PC-9 (cell line): ENCODE measurements at places on chromosomes 13 and 19. TPM values are rescaled to one million over a fixed set of nuclear protein-coding genes. Genes with fewer than 3 reads are reported as not detected.

- DNase-seq = no peak
Observed at GRCh38 chr13:21121616-21122015, 54.7 kb downstream of the SKA3 start.

DNA sequence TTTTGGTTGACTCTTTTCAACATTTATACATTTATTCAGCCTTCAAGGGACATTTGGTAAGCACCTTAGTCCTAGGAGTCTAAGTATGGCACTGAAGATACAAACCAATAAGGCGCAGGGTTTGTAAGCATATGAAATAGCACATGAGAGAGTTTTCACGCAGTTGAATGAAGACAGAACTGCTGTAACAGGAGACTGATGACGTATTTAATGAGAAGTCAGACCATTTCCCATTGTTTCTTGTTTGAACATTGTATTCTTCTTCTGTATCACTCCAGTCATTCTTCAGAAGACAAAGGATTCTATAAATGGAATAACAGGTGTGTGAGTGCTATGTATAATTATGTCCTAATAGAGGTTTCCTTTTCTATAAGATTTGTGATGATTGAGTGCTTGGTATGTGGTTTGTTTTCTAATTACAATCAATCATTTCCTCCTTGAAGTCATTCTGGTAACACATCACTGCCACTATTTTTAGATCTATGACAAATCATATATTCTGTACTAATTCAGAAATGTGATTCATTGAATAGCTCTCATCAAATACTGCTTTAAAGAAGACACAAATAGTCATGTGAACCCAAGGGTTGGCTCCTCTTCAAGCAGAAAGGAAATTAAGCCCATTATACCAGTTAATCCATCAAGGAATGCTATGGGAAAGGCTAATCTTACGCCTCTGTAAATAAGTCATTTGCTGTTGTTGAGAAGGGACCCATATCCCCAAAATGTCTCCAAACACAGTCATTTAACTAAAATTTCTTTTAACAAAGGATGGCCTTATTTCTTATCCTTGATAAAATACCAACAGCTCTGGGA, 222.8 kb upstream of the NBEA start:
- no peak for DNase-seq

DNA sequence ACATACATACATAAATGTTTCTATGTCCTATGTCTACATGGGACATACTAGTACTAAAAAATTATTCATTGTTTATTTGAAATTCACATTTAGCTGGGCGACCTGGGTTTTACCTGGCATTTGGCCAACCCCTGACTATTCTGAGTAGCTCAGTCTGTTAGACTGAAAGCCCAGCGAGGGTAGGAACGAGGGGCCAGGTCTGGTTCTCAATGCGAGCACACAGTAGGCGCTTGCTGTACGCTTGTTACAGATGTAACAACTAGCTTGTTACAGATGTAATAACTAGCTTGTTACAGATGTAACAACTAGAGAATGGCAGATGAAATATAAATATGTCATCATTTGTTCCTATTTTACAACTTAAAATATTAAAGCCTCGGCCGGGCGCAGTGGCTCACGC, 920 bp upstream of the ANO8 start:
- no peak for DNase-seq

DNA sequence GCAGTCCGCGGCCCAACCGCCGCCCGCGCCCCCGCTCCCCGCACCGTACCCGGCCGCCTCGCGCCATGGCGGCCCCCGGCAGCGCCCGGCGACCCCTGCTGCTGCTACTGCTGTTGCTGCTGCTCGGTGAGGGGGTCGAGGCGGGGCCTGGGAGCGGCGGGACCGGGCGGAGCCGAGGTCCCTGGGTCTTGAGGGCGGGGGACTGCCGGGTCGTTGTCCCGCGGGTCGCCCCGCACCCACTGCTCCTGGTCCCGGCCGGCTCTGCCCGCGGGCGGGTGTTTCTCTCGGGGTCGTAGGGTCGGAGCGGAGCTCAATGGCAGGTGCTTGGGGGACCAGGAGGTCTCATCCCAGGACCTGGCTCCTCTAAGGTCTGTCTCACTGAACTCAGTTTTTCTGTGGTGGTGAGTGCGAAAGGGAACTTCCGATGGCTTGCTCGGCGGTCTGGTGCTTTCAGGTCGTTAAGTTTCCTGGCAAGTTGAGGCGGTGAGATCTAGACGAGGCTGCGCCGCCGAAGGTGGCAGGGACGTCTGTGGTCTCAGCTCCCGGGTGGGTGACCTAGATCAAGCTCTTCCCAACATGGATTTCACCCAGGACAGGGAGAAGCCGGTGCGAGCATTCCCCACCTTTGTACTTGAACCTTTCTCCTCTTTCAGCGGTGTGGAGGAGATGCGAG, 467 bp downstream of the LAMP1 start:
- no peak for DNase-seq

The PLK5 gene
- not detected in 2 replicates for total RNA-seq

DNA sequence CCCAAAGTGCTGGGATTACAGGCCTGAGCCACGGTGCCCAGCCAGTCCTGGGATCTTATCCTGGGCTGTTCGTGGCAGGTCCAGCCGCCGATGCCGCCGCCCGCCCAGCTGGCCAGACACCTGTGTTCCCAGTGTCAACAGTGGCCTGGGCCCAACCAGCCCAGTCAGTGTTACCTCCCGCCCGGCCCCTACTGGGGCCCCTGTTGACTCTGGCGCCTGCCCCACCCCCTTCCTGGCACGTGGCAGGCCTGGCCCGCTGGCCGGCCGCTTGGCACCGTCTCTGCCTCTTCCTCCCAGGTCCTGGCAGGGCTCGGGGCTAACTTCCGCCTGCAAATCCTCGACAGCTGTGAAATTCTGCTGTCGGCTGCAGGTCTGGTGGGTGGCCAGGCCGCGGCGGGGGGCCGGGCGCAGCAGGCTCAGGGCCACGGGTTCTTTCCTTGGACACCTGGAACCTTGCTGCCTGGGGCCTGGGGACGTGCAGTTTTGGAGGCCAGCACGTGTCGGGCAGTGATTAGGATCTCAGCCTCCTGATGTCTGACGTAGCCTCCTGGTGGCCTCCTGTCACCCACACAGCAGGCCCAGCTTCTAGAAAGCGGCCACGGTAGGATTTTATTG, 9.1 kb downstream of the ARID3A start:
- DNase-seq = no peak

- DNase-seq = peak; percentile 46
Observed at GRCh38 chr13:40540328-40541044, 126.0 kb downstream of the FOXO1 start.

The CCDC70 gene
- total RNA-seq = not detected in 2 replicates

The BIVM gene
- total RNA-seq = 12.5 and 17.5 TPM in 2 replicates

GRCh38 chr19:51740356-51740755, 11.3 kb downstream of the FPR1 start:
- DNase-seq = no peak

DNA sequence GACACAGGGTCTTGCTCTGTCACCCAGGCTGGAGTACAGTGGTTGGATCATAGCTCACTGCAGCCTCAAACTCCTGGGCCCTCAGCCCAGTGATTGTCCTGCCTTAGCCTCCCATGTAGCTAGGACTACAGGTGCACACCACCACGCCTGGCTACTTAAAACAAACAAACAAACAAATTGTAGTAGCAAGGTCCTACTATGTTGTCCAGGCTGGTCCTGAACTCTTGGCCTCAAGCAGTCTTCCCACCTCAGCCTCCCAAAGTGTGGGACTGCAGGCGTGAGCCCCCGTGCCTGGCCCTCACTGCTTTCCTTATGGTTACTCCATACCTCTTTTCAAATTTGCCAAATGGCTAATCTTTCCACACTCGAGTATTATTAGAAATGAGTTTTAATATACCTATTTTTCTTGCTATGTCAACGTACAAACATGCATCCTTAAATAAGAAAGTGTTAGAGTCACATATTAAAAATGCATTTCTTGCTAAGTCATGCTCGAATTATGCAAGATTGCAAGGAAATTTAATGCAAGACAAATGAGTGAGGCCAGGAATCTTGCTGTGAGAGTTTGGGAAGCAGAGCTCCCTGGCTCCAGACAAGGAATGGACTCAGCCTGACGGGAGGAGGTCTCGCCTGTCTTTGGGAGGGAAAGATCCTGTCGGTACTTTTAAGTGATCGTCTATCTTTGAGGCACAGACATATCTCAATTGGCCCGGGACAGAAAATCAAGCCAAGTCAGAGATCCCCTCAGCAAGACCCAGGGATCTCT, 39.4 kb downstream of the RFX2 start:
- no peak for DNase-seq

The FFAR1 gene
- total RNA-seq = 0.23 and 0.44 TPM in 2 replicates

DNA sequence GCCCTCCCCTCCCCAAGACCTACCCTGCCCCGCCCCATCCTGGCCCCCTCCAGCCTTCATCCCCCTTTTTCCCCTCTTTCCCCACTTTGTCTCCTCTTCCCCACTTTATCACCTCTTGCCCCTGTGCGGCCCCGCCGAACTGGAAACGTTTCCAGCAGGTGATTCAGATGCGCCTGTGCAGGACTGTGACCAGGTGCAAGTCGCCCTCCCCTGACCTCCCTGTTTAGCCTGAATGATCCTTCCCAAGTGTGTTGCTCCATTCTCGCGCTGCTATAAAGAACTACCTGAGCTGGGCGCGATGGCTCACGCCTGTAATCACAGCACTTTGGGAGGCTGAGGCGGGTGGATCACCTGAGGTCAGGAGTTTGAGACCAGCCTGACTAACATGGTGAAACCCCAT, 25.9 kb downstream of the ZNF791 start:
- no peak for DNase-seq

DNA sequence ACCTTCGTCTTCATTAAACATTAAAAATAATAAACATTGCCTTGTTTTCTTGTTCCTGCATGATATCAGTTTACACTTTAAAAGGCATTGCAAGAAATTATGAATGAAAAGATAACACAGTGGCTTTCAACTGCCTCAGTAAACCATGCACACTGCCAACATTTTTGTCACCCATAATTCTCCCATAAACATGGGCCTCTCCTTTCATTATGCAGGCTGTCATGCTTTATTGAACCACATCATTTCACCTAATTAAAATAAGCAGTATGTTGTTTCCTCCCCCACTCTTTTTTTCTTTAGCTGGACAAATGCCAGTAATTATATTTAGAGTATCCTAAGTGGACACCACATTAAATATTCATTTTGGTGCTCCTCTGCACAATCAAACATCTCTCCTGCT, 1566.5 kb upstream of the SLC10A2 start:
- DNase-seq = no peak
